ENCODE measurements at places on chromosomes 7 and 10.

GRCh38 chr10:60397792-60398191, 8.1 kb upstream of the ANK3 start:
- DNase-seq = no peak

DNA sequence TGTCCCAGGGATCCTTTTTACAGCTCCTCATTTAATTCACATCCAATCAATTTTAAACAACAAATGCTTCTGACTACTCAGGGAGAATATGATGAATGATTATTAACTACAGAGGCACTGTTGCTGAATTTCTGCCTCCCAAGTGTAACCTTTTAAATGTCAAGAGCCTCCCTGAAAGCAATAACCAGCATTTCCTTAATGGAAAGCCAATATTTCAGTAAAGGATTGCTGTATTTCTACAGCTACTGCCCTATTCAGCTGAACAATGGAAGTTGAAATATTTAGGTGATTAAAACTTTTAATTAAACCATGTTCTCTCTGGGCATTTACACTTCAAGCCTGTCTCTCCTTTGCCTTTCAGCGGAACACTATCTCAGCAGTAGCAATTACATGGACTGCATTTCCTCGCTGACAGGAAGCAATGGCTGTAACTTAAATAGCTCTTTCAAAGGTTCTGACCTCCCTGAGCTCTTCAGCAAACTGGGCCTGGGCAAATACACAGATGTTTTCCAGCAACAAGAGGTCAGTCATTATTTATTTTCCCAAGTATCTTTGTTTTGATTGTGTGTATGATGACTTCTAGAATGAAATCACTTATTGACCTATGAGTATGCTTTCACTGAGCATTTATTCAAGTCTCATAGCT, 304.7 kb downstream of the BICC1 start:
- DNase-seq = no peak

GRCh38 chr7:65951837-65952578, 30.0 kb downstream of the GUSB start:
- no peak for DNase-seq

GRCh38 chr7:112735261-112735660, 54.9 kb downstream of the TMEM168 start:
- no peak for DNase-seq

- no peak for DNase-seq
Observed at GRCh38 chr7:50396856-50397255, 53.3 kb downstream of the FIGNL1 start.

- DNase-seq = no peak
Observed at GRCh38 chr7:23938937-23939552, 229.0 kb downstream of the STK31 start.

DNA sequence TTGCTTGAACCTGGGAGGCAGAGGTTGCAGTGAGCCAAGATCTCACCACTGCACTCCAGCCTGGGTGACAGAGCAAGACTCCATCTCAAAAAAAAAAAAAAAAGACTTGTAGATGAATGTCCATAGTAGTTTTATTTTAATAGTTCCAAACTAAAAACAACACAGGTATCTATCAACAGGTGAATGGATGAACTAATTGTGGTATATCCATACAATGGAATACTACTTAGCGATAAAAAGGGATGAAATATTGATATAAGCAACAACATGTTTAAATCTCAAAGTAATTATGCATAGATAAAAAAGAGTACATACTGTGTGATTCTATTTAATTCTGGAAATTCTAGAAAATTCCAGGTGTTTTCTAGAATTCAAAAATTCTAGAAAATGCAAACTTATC, 37.5 kb upstream of the MRPS16 start:
- no peak for DNase-seq
